ENCODE measurements at places on chromosomes 5 and 9. TPM values are rescaled to one million over a fixed set of nuclear protein-coding genes. Genes with fewer than 3 reads are reported as not detected.

GRCh38 chr5:36881807-36882206 is 5.2 kb downstream of the NIPBL start:
- DNase-seq = no peak

DNA sequence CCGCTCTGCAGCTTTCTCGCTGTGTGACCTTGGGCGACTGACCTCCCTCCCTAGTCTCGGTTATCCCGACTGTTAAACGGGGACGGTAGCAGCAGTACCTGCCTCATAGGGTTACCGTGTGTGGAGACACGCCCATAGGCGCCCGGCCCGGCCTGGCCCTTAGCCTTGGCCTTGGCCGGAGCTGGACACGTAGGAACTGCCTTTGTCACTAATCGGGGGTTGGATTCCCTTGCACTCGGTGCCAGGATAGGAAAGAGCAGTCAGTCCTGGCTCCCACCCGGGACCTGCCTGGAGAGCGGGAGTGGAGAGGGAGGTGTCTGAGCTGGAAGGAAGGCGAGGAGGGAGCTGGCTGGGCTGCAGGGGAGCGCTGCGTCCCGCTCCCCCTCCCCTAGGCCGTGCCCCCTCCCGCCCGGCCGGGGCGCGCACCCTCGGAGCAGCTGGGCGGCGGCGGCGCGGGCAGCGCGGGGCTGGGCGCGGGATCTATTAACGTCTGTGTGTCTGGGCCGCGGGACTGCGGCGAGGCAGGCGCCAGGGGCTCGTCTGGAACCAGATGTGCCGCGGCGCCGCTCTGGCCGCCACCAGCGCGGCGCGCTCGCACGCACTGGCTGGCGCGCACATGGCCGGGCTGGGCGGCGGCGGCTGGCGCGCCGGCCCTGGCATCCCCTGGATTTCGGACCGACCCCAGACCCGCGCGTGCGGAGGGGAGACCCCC is 31.7 kb downstream of the PRRX2 start:
- DNase-seq = no peak

GRCh38 chr9:93896496-93897033 is 58.6 kb downstream of the BARX1 start:
- no peak for DNase-seq

DNA sequence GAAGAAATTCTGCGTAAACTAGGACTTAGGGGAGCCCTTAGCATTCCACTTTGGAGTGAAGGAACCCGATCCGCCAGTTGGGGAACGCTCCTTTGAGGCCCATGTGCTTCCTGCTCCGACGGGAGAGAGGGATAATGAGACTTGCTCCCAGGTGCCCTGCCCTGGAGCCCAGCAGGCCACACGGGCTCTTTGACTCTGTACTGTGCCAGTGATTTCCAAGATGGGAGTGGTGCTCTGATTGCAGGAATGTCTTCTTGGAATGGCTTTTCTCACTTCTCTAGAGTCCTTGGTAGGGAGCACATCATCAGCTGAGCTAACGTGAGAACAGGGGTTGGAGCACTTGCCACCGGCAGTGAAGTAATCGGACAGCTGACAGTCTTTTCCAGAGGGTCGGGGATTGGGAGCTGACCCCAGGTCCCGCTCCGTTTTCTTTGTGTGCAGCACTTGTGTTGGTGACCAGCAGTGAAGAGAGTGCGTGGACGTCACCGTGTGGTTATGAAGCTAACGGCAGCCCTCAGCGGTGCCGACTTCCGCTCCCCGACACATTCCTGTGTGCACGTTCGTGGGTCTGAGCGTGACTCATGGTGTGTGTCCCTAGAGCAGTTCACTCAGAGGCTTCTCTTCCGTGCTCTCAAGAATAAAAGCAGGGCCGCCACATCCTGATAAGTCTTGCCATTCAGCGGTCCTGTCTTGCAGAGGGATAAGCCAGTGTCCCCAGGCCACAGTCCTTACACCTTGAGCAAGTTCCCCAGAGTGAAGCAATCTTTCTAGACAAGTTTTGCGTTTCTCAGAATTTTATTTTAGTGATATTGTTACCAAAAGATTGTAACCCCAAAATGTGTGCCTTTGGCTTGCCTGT is 25.6 kb downstream of the ABL1 start:
- DNase-seq = peak; percentile 85

- no peak for DNase-seq
Measured at GRCh38 chr5:164671640-164672039, 1166.2 kb downstream of the MAT2B start.

DNA sequence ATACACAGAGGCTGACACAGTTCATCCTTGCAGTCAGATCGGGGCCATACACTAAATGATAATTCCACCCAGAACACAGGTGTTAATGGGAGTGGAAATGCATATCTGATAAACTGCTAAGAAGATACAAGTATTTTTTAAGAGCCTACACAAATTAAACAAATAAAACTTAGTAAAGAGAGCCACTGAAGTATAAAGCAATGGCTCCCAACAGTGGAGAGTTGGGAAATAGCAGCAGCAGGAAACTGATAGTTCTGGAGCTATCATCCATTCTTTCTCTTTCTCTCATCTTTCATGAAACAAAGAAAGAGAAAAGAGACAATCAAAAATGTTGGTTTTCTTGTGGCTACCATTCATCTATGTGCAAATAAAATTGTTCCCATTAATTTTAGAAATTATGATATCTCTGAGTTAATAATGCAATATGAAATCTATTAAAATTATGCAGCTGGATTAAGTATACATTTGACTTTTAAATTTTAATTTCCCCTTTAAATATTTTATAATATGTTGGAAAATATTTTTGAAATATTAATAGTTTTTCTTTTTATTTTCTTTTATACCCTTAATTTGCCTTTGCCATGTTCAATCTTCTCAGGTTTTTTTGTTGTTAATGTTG is 120.8 kb downstream of the EMB start:
- DNase-seq = peak; percentile 34

- no peak for DNase-seq
Measured at GRCh38 chr5:173880306-173880985, 7.7 kb upstream of the CPEB4 start.

The ZNF622 gene
- total RNA-seq = 107 TPM

The NKD2 gene
- 1.9 TPM for total RNA-seq

The GRIA1 gene
- total RNA-seq = not detected

The P4HA2 gene
- 66.3 TPM for total RNA-seq

The TRPM3 gene
- 3.9 TPM for total RNA-seq
